Activated CD4-positive, CD25-positive, alpha-beta regulatory T cell treated with anti-CD3 and anti-CD28 coated beads, Interleukin-2, amount 50 U/mL, for 16 hours (primary cell): ENCODE measurements at places on chromosomes 2 and 18.

DNA sequence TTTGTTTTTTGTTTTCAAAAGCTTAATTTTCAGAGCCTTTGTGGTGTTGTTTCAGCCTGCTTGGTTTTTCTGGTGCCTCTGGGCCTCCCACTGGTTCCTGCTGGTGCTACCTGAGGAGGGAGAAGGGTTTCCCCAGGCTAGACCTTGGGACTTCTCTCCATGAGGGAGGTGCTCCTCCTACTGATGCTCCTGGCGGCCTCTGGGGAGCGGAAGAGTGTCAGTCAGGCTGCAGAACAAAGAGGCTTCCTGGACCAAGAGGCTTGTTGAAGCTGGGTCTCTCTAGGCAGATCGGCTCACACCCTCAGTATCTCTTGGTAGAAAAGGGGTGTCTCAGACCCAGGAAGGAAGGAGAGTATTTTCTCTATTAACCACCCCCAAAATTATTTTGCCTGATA, 32.2 kb downstream of the RFX8 start:
- DNase-seq: no peak

- DNase-seq: no peak
Measured at GRCh38 chr2:128198656-128199055, 107.7 kb downstream of the UGGT1 start.

DNA sequence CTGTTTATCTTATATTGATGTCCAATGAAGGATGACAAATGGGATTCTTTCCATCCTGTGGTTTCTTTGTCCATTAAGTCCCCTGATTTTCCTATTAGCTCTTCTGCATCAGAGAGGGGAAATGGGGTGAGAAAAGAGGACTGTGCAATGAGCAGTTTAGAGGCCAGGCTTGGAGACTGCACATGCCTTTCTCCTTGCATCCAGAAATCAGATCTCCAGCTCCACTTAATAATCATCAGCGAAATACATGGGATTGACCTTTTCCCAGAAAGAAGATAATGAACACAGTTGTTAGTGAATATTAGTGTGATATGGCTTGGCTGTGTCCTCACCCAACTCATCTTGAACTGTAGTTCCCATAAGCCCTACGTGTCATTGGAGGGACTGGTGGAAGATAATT, 697.4 kb downstream of the CBLN2 start:
- no peak for DNase-seq

- DNase-seq: no peak
Measured at GRCh38 chr18:5678779-5679406, 135.1 kb upstream of the EPB41L3 start.

- no peak for DNase-seq
Measured at GRCh38 chr2:2892892-2893291, 484.7 kb downstream of the EIPR1 start.

DNA sequence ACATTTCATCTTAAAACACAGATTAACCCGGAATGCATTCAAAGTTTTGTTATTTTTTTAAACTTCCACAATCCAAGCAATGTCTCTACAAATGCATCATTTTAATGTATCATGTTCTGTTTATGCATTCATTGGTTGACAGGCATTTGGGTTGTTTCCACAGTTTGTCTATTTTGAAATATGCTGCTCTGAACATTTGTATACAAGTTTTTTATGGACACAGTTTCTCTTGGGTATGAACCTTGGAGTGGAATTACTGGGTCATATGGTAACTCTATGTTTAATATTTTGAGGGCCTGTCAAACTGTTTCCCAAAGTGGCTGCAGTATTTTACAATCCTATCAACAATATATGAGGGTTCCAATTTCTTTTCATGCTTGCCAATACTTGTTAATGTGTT, 57.3 kb downstream of the GULP1 start:
- no peak for DNase-seq

DNA sequence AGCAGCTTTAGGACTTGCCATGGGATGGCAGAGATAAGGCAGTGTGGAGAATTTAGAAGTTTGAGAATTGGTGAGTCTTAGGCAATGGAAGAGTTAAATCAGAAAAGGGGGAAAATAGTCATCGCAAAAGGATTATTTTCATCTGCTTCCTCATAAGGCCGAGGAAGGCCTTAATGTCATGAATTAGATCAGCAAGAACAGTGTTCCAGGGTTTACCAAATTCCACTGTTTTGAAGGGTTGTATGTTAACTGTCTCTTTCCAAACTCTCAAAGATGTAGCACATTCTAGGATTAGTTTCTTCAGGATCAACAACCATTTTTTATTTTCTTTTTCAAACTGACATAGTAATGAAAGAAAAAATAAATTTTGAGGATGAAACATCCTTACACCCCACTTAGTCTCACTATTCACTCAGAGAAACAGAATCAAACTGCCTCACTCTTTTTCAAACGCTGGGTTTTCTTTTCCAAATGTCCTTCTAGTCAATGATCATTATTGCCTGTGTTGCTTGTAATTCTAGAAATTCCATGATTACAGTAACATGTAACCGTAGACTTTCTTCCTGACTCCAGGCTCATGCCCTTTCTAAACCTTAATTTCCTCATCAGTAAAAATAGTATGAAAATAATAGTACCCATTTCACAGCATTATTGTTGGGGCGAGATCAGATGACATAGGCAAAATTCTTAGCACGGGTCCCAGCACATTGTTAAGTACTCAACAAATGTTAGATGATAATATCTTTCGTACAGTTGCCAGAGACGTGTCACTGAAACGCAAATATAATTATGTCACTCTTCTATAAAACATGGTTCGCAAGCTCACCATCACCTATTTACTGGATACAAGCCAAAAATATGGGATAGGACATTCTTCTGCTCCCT, 23.6 kb downstream of the ZEB2 start:
- DNase-seq: no peak

DNA sequence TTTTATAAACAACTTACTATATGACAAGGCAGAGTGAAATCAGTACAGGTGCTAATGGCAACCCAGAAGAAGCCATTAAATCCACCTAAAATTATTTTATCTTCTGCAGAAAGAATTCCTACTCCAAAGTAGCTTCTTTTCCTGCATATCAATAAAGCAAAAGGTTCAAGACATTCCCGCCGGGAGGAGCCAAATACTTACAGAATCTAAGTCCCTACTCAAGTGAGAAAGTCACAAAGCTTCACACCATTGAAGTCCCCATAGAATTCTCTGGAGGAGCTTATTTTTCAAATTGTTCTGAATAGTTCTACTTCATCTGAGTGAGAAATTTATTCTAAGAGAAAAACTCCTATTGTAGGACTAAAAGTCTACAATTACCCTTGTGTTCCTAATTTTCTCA, 233.7 kb upstream of the HNRNPA3 start:
- DNase-seq: no peak

GRCh38 chr2:25804338-25804737, 73.9 kb downstream of the ASXL2 start:
- DNase-seq: no peak

DNA sequence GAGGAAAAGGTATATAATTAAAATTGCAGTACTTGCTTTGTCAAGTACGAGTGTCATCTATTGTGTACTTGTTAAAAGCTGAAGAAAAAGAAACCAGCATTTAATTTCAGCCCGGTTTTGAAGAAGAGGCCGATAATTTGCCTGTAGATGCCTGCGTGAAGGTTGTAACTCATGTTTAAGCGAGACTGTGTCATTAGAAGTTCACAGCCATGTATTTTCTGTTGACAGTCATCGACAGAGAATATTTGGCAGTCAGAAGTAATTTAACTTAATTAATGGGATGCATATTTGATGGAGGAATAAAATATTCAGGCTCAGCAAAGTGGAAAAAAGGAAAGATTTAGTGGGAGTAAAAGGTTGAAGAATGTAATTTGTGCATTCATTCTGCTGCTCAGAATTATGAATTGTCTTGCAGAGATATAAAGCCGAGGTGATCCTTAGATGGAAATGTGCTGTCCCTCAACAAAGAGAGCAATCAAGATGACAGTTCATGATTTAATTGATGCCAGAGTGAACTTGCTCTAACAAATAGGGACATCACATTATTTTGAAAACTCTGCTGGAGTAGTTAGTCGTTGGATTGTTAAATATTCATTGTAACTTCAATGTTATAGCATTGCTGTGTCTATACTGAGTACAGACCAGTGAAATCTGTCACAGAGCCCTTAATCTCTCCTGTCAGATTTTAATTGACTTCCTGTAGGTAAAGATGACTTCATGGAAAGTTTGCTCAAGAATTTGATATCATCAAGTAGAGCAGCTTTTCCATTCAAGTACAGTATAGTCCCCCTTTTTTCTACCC, 53.9 kb downstream of the ZNF407 start:
- DNase-seq: no peak
